Activated T-cell treated with anti-CD3 and anti-CD28 coated beads for 24 hours (primary cell): ENCODE measurements at places on chromosomes 5 and 9.

DNA sequence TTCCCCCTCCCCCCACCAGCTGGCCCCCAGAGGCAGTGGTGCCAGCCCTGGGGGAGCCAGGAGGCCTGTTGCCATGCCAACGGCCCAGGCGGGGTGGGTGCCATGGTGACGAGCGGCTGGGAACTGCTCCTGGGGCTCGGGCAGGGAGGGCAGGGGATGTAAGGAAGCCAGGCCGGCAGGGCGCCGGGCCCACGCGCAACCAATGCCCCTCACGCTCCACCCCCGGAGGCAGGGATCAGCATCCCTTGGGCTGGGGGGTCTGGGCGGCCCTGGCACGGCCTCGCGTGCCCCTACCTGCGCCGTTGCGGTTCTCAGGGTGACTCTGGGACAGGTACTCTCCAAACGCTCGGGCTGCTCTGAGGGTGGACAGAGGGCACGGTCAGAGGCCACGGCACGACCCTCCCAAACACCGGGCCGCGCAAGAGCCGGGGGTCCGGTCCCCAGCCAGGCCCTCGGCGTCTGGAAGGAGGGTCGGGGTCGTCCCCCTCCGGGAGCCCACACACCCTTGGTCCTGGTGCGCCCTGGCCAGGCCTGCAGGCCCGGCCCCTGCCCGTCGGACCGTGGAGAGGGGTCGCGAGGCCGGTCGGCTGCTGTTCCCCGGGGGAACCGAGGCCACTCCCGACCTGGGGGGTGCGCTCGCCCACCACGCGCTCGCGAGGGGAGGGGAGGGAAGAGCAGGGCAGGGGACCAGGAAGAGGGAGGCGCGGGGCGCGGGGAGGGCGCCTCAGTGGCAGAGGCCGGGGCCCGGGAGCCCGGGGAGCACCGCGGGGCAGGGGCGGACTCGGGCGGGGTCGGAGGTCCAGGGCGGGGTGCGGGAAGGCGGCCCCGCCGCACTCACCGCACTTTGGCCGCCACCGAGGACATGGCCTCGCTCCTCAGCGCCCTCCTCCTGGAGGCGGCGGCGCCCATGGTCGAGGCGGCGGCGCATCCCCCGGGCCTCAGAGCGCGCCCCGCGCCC, 661 bp downstream of the NSMF start:
- no peak for DNase-seq

DNA sequence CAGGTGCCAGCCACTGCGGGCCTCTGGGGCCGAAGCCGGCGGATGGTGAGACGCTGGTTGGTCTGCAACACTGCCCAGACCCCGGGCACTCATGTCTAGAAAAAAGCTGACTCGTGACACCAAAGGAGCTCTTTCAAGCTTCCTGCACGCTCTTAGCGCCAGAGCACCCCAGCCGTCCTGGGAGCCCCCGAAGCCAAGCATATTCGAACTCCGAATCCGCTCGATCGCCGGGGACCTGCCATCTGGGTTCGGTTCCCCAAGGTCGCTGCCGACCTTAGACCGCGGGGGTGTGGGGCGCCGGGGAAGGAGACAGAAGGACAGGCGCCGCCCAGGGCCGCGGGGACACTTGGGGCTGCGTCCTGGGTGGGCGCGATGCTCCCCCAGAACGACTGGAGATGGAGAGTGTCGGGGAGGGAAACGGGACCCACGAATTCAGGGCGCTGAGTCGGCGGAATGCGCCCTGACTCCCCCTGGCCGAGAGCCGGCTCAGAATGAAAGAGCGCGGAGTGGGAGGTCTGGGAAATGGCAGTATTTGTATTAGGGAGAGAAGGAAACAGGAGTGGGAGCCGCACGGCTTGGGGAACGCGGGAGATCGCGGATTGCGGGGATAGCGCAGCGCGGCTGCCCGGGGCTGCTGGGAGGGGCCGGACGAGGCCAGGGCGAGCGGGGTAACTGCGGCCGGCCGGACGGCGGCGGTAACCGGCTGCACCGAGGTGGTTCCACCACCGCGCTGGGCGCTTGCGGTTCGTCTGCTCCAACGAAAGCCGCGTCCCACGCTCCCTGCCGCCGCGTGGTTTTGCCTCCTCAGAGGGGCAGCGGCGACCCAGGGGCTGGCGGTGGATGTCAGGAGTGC, 20.1 kb upstream of the MARCHF6 start:
- no peak for DNase-seq

GRCh38 chr5:55363856-55364255, 56.1 kb downstream of the MTREX start:
- no peak for DNase-seq

DNA sequence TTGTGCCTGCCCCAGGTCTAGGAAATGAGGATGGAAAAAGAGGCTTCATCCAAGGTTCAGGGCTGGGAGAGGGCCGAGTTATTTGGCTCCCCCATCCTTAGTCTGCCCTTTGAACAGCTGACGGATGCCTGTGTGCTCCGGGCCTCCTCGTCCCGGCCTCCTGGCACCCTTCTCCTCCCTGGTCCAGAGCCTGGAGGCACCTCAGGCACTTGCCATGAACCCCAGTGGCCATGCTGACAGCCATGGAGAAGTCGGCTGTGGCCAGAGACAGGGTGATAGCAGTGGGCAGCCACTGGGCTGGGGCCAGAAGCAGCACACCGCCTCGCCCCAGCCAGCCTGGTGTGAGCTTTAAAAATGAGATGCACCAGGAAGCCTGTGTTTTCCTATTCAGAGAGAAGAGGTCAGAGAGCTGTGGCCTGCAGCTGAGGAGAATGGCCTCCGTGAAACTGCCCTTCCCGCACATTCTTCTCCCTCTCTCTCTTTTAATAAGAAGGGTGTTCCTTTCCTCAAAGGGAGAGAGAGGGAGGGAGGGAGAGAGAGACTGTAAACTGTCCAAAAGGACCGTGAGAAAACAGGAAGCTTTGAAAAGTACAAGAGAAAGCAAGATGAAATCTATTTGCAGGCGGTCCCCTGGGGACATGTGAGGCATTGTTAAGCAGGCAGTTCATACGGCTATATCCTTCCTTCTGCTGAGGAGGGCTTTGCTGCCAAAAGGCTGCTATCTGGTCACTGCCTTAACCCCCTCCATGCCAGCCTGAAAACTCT, 55.3 kb downstream of the ZNF366 start:
- no peak for DNase-seq

- DNase-seq: no peak
These were observed 184.7 kb upstream of the TRPM3 start for GRCh38 chr9:71306134-71306533.

DNA sequence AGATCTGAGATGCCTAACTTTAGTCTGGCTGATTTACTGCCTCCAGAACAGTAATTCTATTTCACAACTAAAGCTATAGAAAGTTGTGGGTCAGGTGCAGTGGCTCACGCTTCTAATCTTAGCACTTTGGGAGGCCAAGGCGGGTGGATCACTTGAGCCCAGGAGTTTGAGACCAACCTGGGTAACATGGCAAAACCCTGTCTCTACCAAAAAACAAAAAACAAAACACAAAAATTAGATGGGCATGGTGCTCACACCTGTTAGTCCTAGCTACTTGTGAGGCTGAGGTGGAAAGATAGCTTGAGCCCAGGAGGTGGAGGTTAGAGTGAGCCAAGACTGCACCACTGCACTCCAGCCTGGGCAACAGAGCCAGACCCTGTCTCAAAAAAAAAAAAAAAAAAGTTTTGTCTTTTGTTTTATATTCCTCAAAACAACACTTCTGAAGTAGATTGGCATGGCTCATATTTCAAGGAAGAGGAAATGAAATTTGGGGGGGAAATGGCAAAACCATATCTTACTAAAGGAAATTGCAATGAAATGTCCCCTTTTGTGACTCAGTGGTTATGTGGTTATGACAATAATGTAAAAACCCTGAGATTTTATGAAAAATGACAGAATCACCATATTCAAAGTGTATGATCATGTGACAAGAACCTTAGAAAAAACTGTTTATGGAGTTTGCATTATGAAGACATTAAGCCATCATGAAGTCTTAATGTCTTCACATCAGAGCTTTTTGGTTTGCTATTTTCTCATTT, 16.2 kb downstream of the FNBP1 start:
- no peak for DNase-seq

DNA sequence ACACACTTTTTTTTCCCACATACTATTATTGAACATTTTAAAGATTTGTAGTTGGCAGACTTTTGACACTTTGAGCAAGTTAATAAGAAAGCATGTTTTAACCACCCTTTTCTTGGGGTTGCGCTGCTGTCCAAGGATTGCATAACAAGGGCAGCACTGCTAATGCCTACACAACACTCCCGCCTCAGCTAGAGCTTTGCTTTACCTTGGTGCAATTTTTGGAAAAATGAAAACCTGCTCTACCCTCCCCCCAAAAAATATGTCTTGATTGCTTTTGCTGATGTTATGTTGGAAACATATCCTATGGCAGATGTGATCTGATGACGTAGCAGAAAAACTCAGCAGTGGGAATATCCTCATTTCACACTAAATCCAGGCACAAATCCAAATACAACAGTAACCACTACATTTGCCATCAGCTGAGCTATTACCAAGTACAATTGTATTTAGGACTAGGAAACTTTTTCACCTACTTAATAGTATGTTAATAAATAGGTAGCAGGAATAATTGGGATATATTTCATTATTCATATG, 51.5 kb downstream of the UBE2R2 start:
- DNase-seq: no peak

DNA sequence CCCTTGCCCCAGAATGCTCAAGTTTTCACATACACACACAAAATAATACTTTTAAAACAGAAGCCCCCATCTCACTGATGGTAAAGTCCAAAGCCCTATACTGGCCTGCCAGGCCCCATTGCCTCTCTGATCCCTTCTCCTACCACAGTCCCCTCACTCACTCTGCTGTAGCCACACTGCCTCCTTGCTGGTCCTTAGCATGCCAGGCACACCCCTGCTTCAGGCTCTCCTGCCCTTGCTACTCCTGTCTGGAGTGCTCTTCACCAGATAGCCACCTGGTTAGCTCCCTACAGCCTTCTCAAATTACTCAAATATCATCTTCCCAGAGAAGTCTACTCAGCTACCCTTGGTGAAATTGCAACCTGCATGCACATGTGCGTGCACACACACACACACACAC, 177.5 kb downstream of the C5orf15 start:
- DNase-seq: no peak

- DNase-seq: no peak
These were observed 7.2 kb downstream of the HAVCR1 start for GRCh38 chr5:157051604-157052245.

DNA sequence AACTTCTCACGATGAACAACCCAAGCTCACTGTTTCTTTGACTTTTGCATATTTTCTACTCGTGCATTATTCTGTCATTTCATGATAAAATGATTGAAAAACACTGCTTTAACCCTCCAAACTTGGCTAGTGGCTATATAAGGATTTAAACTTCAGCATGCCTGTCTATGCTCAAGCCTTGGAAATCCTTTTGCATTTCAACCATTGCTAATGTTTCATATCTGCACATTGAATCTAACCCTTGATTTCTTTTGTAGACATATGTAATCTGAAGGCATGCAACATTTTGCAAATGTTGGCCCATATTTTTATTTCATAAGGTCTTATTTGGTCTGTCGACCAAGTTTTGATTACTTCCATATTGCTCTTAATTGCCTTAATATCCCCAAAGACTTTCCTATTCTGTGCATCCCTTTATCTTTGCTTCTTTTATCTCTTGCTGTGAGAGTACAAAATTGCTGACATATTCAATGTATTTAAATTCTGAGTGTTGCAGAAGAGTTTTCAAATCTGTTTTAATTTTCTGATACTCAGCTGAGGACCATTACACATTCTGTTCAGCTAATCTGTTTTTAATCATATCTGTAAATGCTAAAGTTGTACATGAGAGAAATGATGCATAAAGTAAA, 403.7 kb upstream of the ZNF608 start:
- DNase-seq: no peak

GRCh38 chr9:77507212-77507961, 140.7 kb downstream of the GNA14 start:
- DNase-seq: no peak

- no peak for DNase-seq
These were observed 109.9 kb downstream of the EDIL3 start for GRCh38 chr5:84274585-84275468.

DNA sequence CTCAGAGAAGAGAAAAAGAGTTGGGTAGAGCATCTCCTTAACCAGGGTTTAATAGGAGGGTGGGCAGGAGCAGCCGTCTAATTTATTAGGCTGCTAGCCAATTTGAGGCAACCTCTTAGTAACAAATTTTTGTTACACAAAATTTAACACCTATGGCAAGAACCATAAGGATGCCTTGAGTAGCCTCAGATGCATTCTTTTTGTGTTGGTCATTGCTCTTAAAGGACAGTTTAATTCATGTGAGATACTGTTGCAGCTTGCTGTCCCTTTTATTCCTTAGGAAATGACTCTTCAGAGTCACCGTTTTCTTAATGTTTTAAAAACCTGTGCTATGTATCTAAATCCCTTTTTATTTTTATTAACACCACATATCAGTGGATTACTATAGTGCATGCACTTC, 255.1 kb downstream of the MAST4 start:
- no peak for DNase-seq

GRCh38 chr5:92969781-92970237, 611.2 kb downstream of the NR2F1-AS1 start:
- no peak for DNase-seq

GRCh38 chr5:77925503-77925902, 149.4 kb upstream of the TBCA start:
- no peak for DNase-seq

GRCh38 chr9:18906656-18907395, 126.2 kb downstream of the SAXO1 start:
- no peak for DNase-seq
